ENCODE measurements at places on chromosomes 5 and 9.

DNA sequence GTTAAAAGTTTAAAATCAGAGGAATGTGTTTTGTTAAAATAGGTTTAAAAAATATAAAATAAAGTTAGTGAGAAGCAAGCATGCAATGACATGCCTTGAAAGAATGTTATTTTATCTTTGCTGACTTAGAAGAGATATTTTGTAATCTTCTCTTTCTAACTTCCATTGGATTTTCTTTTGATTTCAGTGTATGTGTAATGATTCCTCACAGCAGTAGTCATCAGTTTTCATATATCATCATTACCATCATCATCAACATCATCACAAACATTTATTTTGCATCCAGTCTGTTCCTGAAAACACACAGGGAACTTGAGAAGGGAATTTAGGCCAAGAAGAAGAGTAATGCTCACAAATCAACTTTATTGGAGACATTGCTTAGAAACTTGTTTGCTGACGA, 699.6 kb downstream of the TAF11L14 start:
- no peak for DNase-seq

- DNase-seq, result no peak
Observed at GRCh38 chr5:161645264-161645663, 40.3 kb upstream of the GABRA6 start.

DNA sequence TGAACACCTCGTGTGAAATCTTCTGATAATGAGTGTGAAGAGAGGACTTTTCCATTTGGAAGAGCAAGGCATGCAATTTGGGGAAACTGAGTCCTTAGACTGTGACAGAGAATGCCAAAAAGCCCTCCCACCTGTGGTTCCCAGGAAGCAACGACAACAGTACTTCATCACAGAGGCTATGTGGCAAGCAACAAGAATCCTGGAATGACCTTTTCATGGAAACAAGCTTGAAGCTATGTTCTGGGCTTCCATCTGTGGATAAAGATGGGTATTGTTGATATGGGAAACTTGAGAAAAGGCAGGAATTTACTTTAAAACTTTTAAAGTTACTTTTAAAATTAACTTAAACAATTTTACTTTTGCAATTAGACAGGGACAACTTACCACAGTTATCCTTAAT, 131.2 kb upstream of the ANKH start:
- no peak for DNase-seq

DNA sequence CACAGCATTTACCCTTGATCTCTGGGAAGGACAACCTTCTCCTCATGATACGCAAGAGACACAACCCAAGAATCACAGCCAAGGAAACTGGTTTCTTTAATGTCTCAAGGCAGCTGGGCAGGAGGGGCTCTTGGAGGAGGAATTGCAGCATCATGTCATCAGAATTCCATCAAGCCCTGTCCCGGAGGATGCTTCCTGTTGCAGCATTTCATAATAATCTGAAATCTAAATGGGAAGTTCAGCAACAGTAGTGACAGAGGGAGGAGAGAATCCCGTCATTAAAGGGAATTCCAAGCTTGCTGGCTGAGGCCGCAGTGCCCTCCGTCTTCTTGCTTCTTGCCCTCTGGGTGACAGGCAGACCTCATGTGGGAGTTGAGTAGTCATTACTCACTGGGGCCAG, 192.7 kb downstream of the TENT4A start:
- DNase-seq, result no peak

- DNase-seq, result no peak
Observed at GRCh38 chr5:137462816-137463520, 36.2 kb downstream of the SPOCK1 start.

GRCh38 chr5:8350644-8351339, 481.8 kb downstream of the MTRR start:
- DNase-seq, result no peak

- no peak for DNase-seq
Observed at GRCh38 chr5:9468060-9468388, 77.9 kb downstream of the SEMA5A start.

- no peak for DNase-seq
Observed at GRCh38 chr9:111147041-111147440, 108.8 kb upstream of the LPAR1 start.

DNA sequence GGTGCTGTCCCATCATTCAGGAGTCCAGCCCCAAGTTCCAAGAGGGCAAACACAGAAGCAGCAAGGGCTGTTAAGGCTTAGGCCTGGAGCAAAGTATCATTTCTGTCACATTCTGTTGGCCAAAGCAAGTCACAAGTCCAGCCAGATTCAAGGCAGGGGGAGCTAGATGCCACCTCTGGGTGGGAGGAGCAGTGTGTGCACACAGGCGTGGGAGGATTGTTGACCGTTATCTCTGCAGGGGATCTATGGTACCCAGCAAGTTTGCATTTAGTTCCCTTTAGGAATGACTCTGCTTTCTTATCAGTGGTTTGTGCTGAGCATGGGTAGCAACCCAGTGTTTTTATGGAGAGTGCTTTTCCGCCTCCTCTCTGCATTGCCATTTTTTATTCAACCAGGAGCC, 278.9 kb downstream of the NR3C1 start:
- no peak for DNase-seq

DNA sequence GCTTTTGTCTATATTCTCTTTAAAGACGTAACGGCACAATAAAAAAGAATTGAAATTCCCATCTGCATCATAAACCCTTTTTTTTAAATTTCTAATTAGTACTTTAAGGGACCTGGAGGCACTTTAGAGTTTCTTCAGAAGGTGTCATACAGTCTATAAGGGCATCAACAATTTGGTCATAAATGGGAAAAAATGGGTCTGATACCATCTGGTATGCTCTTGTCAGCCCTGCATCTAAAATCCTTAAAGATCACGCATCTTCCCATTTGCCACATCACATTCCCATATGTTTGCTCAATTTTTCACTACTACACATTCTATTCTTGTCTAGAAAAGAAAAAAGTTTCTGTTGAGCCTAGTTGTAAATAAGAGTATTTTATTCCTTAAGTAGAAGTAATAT, 53.8 kb downstream of the COX7C start:
- DNase-seq, result no peak

GRCh38 chr9:124800306-124801259, 23.6 kb downstream of the OLFML2A start:
- DNase-seq, result peak; percentile 60

DNA sequence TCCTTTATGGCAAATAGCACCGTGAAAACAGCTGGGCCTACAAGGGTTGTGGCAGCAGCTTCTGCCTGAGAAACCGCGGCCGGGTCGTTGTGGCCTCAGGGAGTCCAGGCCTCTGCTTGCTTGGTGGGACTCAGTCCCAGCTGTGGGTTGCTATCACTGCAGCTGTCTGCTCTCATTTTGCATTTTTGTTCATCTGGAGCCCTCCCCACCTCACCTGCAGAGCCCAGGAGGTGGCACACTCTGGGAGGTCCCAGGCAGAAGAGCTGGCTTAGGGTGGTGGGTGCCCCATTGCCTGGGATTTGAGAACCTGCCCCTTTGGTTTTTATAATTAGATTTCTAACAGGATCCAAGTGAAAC, 138.4 kb downstream of the GADD45G start:
- DNase-seq, result no peak

- no peak for DNase-seq
Observed at GRCh38 chr5:169015991-169016390, 284.9 kb downstream of the SLIT3 start.

DNA sequence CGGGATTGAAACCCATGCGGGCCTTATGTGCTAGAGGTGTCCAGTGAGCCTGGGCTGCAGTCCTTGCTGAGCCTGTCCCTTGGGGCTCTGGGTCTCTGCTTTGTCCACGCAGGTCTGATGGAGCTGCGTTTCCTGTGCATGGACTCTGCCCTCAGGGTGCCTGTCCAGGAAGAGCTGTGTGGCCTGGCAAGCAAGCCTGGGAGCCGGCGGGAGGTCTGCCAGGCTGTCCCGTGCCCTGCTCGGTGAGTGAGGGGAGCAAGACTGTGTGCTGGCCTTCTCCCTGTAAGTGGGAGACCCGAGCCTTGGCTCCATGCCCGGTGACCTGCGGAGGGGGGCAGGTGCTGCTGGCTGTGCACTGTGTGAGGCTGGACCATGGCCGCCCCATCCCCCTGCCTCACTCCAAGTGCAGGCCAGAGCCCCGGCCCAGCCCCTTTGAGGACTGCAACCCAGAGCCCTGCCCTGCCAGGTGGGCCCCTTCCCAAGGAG, 11.2 kb upstream of the CACFD1 start:
- no peak for DNase-seq

DNA sequence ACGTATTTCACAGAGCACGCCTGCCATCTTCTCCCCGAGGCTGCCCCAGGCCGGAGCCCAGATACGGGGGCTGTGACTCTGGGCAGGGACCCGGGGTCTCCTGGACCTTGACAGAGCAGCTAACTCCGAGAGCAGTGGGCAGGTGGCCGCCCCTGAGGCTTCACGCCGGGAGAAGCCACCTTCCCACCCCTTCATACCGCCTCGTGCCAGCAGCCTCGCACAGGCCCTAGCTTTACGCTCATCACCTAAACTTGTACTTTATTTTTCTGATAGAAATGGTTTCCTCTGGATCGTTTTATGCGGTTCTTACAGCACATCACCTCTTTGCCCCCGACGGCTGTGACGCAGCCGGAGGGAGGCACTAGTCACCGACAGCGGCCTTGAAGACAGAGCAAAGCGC, 9.6 kb downstream of the QRFP start:
- DNase-seq, result no peak

DNA sequence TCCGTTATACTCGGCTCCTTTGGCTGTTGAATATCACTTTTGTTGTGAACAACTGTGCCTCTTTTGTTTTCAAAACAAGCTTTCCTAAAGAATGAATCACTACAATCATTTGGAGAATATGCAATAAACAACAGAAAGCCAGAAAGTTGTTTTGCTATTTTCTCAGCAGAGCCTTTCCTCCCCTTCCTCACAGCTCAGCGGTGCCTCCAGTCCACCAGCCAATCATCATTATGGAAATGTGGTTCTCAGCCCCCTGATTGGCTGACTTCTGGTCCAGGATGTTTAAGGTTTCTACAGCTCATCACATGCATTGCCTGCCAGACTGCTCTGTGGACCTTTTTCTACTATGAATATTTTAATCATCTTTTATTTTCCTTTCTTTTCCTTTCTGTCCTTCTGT, 9.1 kb upstream of the ZNF608 start:
- DNase-seq, result no peak

DNA sequence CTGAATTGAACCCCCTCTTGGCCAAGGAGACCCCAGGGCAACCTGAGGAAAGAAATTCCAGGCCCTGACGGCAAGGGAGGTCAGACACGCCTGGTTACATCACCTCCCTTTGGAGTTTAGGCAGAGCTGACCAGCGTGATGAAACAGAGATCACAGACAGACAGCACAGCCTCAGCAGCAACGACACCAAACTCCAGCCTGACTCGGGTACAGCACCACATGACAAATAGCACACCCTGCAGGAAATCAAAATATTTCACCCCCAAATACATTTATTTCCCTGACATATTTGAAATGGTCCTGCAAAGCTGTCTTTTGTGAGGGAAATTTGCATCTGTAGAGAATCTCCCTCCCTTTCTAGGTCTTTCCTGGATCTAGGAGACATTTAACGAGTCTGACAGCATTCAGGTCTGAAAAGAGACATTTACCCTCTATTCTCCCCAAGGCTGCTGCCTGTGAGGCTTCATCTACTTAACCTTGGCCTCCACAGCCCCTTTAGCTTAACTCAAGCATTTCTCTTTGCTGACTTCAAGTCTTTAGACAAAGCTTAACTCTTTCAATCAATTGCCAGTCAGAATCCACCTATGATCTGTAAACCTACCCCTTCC, 2.6 kb downstream of the QSOX2 start:
- DNase-seq, result no peak

GRCh38 chr9:124381170-124381945, 33.9 kb downstream of the PSMB7 start:
- no peak for DNase-seq

DNA sequence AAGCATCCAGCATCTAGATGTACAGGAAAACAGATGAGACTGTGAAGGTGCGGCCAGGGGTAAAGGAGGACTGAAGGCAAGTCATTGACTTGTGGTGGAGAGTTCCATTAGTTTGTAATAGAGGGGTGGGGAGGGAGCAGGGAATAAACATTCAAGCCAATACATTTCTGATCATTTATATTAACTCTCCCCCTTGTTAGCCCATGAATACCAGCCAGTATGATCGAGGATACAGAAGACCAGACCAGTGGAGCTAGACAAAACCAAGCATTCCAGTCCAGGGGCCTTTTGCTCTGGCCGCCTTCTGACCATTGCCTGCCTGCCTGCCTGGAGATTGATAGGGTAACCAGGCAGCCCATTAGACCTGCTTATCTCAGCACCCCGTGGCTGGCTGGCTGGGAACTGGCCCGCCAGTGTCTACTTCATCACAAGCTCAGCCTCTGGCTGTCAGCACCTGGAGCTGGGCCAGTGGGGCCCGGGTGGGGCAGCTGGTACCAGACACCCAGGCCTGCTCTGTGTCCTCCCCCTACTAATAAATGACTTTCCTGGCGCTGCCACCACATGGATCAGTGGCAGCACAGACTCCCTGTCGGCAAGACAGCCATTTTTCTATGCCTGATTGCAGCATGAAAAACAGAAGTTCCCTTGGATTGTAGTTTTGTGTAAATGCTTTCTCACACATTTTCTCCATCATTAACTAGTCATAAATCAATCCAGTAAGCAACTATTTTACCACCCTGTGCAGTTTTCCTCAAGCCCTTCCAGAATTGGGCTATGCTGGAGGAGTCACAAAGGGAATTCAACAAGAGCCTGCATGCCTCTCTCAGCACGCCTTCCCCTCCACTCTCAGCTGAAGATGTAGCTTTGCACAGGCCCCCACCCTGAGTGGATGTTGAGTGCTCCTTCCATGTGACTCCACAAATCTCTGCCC, 181.3 kb downstream of the SNCAIP start:
- DNase-seq, result no peak
